Astrocyte of the cerebellum (primary cell): ENCODE measurements at places on chromosomes 7 and 10.

DNA sequence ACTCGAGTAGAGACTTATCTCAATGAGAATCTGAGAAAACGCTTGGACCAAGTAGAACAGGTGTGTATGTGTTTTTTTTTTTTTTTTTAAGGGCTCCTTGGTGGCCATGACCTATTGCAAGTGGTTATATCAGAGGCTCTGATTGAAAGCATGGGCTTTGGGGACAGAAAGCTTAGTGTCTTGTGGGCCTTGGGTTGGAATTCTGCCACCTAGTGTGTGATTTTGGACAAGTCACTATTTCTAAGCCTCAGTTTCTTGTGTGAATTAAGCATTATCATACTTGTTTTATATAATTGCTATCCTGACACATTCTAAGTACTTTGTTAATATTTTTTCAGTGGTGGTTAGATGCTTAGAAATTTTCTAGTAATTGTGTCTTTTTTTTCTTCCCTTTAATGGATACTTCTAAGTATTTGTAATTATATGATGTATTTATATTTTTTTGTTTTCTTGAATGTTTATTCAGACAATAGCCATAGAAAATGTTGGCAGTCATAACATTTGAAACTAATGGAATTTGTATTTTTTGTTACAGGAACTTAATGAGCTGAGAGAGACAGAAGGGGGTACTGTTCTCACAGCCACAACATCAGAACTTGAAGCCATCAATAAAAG, 33.1 kb downstream of the SMC3 start:
- DNase-seq, result peak; percentile 53

DNA sequence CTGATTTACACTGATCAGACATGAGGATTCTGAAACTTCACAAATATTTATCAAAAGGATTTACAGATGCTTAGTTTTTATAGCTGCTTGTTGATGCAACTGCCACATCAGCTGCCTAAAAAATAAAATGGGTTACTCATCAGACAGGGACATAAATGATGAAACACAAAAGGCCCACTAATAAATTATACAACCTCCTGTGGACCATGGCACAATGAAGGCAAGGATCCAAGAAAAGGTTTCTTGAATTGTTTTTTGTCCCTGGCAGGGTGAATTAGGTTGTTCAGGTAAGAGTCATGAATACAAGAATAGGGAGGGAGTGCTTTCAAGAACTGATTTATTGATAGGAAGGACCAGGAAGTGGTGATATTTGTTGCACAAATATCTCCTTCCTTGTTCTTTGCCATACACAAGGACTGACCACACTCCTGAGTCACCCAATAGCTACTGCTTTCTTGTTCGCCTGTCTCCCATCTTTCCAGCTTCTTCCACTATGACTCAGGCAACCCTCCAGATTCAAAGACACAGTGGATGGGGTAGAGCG, 234.5 kb downstream of the AHR start:
- no peak for DNase-seq

DNA sequence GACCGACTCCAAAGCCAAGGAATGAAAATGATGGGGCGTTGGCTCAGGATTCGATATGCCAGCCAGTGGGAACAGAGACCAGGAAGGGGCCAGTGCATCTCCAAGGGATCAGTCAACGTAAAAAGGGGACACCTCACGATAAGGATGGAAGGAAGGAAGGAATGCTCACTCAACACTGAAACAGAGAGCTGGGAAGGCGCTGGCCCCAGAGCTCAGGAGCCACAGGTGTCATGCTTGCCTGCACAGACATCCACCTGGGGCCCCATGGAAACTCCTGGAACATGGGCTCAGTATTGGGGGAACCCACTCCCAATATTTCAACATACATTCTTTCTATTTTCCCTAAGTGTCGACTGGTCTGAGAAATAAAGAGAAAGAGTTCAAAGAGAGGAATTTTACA, 5.3 kb downstream of the MMRN2 start:
- DNase-seq, result no peak

DNA sequence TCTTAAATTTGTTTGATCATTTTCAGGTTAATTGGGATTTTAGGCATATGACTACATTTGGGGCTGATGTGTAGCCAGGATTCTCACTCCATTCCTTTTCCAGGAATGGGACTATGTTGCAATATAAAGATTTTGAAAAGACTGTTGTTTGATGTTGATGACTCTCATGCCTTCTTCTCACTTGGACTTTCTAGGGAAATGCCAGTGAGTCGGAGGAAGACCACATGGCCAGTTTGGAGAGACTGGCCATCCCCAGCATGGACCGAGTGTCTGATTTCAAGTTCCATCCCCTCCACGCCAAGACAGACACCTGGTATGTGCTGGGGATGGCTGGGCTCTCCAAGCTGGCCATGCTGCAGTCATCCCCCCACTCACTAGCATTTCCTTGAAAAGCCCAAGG, 5.5 kb downstream of the IGFBP3 start:
- no peak for DNase-seq

DNA sequence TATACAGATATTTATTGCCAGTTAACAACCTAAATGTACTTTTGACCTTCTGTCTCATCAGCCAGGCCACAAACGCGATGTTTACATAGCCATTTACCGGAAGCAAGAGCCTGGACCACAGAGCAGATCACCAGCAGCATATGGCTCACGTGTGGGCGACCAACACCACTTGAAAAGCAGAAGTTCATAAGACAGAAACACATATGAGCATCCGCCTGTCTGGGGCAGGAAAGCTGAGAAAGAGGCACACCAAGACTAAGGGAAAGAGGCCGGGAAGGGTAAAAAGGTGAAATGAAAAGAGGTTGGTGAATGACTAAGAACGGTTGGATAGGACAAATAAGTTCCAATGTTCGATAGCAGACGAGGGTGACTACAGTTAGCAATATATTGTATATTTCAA, 1.3 kb downstream of the ABCB1 start:
- no peak for DNase-seq

DNA sequence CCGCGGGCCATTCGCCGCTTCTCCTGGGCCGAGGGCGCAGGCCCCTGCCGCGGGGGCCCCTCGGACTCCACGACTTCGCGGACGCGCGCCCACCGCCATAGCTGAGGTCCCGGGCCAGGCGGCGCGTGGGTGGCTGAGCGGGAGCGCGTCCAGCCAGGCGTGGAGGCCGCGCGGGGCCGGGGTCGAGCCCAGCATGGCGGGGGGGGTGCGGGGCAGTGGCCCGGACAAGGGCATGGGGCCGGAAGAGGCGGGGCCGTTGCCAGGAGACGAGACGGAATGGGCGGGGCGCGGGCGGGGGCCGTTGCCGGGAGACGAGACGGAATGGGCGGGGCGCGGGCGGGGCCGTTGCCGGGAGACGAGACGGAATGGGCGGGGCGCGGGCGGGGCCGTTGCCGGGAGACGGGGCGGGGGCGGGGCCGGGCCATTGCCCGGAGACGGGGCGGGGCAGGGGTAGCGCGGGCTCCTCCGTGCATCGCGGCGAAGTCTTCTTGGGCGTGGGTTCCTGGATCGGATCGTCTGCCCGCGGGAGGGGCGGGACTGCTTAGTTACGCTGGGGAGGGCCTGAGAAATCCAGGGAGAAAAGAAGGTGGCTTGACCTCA, 14.8 kb downstream of the ADAM8 start:
- no peak for DNase-seq

- DNase-seq, result peak; percentile 76
These were observed 54.1 kb downstream of the LAMB1 start for GRCh38 chr7:107948645-107949442.

DNA sequence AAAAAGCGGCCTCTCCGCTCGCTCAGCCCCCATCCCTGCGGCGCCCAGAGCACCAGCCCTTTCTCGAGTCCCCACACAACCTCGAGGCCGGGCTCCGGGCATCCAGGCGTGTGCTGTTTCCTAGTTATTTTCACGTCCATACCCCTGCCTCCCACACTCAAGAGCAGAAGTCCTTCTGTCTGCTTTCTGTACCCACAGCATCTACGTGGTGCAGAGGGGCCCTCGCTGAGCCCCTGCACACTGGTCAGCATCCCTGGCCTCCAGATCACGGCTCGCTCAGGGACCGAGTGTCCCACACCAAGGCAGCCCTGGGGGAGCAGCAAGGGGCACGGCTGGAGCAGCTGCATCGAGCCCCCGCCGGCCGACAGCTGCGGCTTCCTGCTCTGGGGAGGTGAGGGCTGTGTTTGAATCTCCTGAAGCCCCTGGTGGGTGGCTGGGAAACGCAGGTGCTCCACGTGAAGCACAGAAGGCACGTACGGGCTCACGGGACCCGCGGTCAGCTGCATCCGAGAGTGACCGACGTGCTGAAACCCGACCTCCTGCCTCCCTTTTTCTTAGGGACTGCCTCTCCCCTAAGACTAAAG, 333.1 kb downstream of the DNAJB6 start:
- no peak for DNase-seq

GRCh38 chr7:27051451-27051850, 44.3 kb downstream of the HOXA1 start:
- DNase-seq, result no peak
